Nephron progenitor cell (in vitro differentiated cells): ENCODE measurements at places on chromosomes 3 and 15.

DNA sequence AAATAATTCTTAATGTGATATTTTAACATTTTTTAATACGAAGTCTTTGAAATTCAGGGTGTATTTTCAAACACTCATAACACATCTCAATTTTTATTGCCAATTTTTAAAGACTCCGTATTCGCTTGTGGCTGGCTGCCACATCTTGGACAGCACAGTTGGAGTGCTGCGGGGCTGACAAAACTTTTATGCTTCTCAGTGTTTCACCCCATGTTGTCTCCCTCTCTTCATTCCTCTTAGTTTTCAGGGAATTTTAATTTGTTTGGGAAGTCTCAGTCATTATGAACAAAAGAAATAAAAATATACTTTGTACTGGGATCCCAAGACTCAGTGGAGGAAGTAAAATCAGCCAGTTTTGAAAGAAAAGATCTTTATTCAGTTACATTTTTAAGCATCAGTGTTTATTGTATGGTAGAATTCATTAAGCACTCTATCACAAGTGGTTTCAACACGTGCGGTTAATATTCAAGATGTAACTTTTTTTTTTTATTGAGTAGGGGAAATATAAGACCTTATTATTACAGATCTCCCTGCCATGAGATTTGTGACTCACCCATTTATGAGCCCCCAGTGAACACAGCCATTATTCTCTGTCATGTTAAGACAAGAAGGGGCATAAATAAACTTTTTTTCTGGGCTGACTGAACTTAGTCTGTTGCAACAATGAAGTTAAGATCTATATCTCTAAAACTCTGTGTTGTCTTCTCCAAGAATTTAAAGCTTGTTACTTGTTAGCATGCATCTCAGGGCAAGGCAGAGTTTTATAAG lies 26.8 kb downstream of the KAT2B start:
- DNase-seq = no peak

DNA sequence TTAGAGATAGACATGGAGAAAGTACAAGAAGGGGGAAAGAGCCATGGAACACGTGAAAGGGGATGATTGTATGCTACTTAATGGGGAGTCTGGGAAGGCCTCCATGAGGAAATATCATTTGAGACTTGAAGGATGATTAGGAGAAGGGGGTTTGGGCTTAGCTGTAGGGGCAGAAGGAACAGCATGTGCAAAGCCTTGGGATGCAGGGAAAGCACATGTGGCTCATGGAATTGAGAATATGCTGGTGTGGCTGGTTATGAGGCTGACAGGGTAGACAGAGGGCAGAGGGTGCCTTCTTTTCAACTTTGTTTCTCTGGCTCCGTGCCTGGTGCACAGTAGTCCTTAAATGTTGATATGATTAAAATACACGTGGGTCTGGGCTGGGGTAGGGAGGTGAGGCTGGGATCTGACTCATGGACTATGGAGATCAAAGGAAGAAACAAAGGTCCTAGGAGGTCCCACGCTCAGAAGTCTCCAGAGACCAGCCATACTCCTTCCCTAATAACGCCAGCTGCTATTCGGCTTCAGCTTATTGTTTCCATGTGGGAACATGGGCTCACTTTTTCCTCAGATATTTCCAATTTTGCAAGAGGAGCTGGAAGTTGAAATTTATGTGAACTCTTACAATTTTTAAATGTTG lies 1.1 kb downstream of the GTF2E1 start:
- DNase-seq = peak; percentile 1

- DNase-seq = peak; percentile 64
These were observed 608.4 kb downstream of the CADM2 start for GRCh38 chr3:85567071-85567676.

DNA sequence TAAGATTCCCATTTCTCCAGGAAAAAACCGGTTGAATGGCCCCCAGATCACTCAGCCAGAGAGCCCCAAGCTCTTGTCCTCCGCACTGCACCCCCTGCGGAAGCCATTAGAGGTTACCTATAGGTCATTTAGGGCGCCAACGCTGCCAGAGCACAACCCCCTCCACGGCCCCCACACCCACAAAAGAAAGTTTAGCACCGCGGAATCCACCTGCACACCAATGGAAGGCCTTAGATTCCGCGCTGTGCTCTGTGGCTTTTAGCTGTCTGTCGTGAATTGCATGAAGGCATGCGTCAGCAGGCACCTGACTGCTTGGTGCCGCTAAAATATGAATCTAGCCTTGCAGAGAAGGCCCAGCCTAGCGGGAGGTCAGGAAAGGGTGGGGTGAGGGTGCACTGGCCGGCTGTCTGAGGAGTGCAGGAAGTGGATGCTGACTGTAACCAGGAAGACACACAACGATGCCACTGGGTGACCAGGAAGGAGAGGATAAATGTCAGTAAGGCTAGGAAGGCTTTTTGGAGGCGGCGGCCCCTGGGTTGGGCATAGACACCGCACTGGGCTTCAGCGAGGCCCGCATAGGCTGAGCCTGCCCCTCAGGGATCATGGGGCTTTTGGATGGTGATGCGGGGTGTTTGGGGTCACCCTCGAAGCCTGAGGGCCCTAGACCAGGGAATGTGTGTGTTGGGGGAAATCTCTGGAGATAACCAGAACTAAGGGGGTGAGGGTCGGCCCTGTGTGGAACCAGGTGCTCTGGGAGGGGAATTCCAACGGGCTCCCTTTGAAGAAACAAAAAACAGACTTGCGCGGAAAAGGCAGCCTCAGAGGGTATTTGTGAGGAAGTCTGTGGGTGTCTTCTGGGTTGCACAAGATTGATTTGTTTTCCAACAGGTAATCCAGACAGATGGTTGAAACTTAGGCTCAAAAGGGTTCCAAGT lies 976 bp upstream of the NUP210 start:
- no peak for DNase-seq

DNA sequence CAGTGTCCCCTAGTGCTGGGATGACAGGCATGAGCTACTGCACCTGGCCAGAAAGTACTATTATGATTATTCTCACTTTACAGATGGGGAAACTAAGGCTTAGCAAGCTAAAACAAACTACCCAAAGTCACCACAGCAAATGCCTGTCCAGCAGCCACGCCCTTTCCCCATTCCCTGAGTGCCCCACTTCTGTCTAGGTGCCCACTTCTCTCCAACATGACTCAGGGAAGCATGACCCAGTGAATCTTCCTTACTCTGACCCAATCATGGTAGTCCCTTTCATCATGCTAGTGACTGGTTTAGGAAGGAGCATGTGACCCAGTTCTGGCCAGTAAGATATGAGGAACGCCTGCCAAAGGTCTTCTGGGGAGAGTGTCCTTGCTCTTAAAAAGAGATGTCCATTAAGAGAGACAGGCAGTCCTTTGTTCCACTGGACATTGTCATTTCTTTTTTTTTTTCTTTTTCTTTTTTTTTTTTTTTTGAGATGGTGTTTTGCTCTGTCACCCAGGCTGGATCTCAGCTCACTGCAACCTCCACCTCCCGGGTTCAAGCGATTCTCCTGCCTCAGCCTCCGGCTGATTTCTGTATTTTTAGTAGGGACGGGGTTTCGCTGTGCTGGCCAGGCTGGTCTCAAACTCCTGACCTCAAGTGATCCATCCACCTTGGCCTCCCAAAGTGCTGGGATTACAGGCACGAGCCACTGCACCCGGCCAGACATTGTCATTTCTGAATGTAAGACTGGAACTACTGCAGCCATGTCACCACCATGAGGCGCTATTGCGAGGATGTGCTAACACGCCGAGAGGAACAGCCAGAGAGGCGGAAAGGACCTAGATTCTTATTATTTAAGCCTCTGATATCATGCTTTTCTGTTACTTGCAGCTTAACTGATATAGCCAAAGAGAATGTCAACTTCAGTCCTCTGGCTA lies 19.8 kb downstream of the MEGF11 start:
- no peak for DNase-seq

DNA sequence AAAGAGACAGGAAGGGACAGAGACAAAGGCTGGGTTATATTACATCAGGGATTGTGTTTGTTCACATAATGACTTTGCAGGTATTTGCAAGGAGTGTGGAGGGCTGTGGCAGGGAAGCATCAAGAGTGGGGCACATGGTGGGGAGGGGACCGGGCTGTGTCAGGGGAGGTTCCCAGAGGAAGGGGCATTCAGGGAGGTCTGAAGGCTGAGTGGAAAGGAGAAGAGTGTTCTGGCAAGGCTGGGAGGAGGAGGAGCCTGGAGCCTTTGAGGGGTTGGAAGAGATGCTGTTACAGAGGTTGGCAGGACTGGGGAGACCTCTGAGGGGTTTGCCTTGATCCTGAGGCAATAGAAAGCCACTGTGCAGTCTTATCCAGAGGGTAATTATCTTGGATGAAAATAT lies 49.4 kb downstream of the EXOG start:
- DNase-seq = no peak

GRCh38 chr15:70524470-70524869 lies 238.9 kb downstream of the UACA start:
- no peak for DNase-seq

DNA sequence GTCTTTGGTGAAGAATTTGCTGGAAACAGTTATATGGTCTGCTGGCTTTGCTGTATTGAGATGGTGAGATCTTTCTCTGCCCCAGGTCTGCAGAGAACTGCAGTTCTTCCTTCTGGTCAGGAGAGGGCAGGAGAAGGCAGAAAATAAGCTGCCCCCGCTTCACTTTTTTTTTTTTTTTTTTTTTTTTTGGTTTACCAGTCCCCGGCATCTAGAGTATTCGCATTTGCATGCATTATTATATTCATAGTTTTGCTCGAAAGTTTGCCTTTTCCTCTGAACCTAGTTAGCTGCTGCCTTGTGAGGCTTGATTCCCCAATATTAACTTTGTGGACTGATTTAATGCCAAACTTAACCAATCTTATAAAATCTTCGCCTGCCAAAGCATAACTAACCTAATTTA lies 10.6 kb upstream of the PARL start:
- peak; percentile 21 for DNase-seq

DNA sequence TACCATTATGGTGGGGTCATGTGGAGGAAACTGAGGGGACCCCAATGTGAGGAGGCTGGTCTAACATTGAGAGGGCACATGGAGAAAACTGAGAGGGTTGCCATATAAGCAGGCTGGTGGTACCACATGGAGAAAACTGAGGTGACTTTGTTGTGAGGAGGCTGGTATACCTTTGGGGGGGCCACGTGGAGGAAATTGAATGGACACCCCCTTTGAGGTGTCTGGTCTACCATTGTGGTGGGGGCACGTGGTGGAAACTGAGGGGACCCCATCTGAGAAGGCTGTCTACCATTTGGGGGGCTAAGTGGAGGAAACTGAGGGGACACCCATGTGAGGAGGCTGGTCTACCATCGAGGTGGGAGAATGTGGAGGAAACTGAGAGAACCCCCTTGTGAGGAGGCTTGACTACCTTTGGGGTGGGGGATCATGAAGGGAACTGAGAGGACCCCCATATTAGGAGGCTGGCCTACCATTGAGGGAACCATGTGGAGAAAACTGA lies 163.8 kb downstream of the FBLN2 start:
- no peak for DNase-seq

DNA sequence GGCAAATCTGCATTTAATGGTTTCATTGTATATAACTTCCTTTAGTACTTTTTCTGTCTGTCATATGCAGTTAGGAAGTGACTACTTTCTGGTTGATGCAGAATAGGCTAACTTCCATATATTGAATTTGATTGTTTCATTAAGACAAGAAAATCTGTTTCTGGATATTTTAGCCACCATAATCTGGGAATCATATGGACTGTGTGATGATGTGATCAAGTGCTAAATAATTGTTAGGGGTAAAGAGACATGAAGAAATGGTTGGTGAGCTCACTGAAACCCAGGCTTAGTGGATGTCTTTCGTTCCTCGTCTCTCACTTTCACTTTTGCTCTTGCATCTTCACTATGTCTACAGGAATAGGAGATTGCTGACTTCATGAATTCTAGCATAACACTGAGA lies 3.5 kb upstream of the MNS1 start:
- DNase-seq = no peak

DNA sequence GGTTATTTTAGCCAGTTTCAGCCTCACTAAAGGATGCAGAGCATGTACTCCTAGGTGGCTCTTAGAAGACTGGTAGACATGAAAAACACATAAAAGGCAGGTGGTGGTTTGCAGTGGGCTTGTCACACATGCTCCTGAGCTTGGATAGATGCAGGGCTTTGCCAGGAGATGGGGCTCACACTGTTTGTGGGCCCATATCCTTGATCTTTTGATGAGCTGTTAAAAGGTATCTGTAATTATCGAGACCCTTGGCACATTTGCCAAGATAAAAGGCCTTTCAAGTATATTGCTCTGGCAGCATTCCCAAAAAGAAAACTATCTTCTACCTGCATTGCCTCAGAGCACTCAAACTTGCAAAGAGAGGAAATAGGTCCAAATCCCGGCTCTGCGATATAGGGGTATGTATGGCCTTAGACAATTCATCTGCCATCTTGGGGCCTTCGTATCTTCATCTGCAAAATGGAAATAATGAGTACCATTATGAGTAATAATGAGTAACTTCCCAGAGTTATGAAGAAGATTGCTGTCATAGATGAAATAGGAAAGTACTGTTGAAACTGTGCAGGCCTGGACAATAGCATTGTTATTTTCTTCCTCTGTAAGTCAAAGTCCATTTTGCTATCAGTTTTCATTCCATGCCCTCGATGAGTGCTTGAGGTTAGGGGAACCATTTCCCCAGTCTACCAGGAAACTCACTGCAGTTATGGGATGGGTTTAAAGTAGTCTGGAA lies 172.7 kb downstream of the SYNPR start:
- DNase-seq = no peak

DNA sequence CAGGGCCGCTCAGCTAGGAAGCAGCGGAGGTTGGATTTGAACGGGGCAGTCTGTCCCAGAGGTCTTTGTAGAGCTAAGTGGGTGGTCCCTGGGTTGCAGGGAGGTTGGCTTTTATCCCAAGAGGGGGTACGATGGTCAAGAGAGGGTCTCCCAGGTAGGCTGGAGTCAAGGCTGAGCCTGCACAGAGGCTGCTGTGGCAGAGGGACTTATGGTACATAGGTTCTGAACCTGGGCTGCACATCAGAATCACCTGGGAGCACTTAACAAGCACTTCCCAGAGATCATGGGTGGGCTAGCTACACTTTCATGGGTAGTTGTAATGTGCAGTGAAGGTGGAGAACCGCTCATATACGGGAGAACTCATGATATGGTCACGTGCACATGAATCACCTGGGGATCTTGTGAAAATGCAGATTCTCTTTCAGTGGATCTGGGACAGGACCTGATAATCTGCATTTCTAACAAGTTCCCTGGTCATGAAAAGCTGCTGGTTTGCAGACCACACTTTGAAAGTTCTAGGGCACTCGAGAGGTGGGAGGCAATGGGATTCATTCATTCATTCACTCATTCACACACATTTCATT lies 2.9 kb upstream of the RASGRF1 start:
- no peak for DNase-seq

DNA sequence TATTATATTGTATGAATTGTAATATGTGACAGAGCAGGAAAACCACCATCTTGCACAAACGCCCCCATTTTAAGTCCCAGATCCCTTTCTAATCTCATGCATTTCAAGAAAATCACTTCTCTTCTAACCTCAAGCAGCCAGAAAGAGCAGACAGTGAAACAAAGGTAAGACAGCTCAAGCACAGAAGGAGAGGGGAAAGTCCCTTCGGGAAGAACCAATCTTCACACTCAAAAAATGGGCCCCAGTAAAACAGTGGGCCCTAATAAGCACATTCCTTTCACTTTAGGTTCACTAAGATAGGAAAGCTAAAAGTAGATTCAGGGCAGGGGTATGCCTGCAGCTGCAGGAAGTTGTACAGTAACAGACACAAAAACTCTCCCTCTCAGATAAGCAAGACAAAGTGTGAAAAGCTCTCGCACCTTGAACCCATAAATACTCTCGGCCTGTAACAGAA lies 1268.7 kb downstream of the SI start:
- no peak for DNase-seq
